ENCODE measurements at places on chromosomes 13 and 19.

DNA sequence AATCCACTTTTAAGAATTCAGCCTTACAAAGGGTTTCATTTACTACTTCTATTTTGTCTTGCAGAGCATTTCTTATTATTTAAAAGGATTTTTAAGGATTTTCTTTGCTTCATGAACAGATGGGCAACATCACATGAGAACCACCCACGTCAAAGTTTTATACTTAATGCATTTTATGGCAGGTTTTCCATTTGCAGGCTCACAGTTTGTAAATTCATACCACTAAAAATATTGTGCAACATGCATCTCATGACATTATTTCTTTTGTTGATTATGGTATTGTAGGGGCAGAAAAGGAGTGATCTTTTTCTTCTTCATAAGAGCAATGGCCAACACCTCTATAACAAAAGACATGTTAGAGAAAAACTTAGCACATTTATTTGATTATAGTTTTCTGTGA, 554.0 kb upstream of the SPRY2 start:
- no peak for DNase-seq

- no peak for DNase-seq
These were observed 11.2 kb downstream of the ZNF317 start for GRCh38 chr19:9151367-9151766.

- no peak for DNase-seq
These were observed 45.9 kb upstream of the VSTM2B start for GRCh38 chr19:29479941-29480340.

DNA sequence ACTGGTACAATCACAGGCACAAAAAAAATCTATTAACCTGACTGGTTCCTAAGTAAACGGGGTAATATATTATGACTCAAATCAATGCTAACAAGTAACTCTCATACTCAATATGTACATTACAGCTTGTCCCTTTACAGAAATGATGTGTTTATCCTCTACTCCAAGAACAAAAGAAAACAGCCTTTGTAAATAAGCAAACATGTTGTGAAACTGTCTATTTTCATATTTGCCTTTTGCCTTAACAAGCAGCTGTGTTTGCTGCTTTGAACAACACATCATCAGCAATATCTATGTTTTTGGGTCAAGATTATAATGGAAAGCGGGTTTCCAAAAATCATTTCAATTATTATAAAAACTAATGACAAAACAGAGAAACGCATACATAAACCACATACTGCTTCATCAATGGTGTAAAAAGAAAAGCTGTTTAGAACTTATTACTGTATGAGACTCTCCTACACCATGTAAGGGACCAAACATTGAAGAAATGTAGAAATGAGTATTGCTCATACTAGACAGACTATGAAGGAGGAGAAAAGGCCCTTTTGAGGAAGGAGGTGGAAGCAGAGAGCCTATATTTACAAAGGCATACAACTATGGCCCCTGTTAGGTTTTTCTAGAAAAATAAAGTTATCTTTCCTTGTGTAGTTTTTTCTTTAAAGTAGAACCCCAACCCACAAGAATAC, 14.8 kb downstream of the TBC1D4 start:
- DNase-seq: no peak

DNA sequence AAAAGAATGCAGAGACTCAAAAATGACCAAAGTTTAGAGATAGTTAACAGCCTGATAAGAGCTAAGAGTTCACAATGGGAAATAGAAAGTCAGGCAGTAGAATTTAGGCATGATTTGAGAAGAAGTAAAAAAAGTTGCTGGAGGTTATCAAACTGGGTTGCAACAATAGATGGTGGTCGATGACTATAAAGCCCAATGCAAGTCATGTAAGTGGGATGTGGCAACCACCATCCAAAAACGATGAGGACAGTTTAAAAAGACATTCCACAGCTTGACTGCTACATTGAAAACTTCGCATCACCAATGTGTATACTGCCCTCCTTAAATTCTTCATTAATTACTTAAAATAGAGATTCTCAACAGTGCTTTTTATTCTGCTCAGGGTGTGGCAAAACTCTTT, 19.7 kb downstream of the ELF1 start:
- peak; percentile 69 for DNase-seq

GRCh38 chr13:38763446-38764381, 76.8 kb downstream of the FREM2 start:
- no peak for DNase-seq

DNA sequence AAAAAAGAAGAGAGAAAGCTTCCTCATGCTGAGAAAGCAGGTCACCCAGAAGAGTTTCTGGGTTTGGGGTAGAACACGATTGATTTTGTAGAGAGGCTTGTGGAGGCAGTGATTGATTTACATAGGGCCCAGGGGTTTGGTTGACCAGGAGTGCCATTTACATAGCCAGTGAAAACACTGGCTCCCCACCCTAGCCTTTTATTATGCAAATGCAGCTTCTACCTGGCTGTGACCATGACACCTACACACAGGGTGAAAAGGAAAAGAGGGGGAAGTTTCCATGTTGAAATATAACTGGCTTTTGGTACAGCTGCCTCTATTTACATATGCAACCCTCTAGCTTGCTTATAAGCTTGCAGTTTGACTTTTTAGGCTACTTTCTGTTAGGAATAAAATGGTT, 62.0 kb downstream of the ZNF100 start:
- no peak for DNase-seq

GRCh38 chr13:36724141-36724540, 50.3 kb downstream of the SERTM1 start:
- no peak for DNase-seq

GRCh38 chr13:61692691-61693090, 277.0 kb upstream of the PCDH20 start:
- no peak for DNase-seq

Measured in MV-4-11 (cell line).